ENCODE measurements at places on chromosomes 2 and 18.

- no peak for DNase-seq
Observed at GRCh38 chr2:176885001-176885643, 327.5 kb upstream of the HNRNPA3 start.

DNA sequence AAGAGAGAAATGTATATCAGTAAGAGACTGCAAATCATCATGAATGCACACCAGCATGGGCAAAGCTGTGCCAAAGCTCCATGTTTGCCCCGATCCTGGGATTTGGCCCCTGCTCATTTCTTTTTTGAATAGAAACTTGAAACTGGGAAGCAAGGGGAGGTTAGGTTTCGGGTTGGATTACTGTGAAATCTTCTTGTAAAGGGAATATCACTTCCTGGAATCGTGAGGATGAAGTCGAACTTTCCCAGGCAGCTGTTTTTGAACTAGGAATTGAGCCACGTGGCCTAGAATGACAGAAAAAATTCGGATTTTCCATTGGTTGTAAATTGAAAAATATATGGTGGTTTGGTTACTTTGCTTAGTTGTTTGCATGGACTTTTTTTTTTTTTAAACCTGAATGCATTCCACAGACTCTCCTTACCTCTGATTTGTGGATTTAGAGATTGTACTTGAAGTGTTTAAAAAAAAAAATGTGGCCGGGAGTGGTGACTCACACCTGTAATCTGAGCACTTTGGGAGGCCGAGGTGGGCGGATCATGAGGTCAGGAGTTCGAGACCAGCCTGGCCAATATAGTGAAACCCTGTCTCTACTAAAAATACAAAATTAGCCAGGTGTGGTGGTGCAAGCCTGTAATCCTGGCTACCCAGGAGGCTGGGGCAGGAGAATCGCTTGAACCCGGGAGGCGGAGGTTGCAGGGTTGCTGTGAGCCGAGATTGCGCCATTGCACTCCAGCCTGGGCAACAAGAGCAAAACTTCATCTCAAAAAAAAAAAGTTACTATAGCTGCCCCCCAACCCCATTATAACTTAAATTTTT lies 32.1 kb downstream of the GRHL1 start:
- no peak for DNase-seq

DNA sequence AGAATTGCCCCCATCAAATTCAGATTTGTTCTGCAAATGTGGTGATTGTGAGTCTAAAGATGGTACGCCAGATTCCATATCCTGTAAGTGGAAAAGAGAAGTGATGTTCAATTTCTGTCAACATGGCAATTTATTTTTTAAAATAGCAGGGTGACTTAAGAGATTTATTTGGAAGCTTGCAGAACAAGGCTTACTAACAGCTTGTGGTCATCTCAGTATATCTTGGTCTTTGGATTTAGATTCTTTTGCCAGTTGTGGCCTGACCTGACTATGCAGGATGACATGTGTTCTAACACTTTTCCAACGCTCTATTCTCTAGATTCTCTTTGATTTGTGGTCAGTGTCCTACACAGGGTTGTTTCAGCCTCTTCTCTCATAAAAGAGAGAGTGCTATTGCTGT lies 74.4 kb downstream of the MAP3K20 start:
- DNase-seq = no peak

DNA sequence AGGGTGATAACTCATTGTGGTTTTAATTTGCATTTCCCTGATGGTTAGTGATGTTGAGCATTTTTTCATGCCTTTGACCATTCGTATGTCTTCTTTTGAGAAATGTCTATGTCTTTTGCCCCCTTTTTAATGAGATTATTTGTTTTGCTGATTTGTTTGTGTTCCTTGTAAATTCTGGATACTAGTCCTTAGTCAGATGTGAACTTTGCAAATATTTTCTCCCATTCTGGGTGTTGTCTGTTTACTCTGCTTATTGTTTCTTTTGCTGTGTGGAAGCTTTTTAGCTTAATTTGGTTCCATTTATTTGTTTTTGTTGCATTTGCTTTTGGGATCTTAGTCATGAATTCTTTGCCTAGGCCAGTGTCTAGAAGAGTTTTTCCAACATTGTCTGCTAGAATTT lies 192.0 kb downstream of the PARD3B start:
- no peak for DNase-seq

DNA sequence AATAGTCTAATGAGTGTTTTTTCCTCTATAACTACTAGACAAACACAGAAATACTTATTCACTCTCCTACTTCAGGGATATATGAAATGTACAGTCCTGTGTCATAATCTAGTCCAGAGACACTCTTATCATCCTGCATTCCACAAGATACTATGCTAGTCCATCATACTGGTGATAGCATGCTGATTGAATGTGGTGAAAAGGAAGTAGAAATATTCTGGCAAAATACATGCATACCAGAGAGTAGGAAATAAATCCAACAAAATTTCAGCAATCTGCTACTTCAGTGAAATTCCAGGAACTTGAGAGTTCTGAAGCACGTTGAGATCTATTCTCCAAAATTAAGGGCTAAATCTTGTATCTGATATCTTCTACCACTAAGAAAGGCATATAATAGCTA lies 353.9 kb downstream of the PID1 start:
- DNase-seq = no peak

- no peak for DNase-seq
Observed at GRCh38 chr2:12054956-12055618, 308.7 kb downstream of the LPIN1 start.

DNA sequence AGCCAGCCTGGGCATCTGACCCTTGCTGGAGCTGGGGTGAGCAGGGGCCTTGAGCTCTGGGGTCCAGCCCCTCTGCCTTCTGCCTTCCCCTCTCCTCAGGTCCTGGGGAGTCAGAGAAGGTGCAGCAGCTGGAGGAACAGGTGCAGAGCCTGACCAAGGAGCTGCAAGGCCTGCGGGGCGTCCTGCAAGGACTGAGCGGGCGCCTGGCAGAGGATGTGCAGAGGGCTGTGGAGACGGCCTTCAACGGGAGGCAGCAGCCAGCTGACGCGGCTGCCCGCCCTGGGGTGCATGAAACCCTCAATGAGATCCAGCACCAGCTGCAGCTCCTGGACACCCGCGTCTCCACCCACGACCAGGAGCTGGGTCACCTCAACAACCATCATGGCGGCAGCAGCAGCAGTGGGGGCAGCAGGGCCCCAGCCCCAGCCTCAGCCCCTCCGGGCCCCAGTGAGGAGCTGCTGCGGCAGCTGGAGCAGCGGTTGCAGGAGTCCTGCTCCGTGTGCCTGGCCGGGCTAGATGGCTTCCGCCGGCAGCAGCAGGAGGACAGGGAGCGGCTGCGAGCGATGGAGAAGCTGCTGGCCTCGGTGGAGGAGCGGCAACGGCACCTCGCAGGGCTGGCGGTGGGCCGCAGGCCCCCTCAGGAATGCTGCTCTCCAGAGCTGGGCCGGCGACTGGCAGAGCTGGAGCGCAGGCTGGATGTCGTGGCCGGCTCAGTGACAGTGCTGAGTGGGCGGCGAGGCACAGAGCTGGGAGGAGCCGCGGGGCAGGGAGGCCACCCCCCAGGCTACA lies 3.8 kb downstream of the EMILIN1 start:
- no peak for DNase-seq

- DNase-seq = no peak
Observed at GRCh38 chr18:7512990-7513389, 54.1 kb upstream of the PTPRM start.

- DNase-seq = no peak
Observed at GRCh38 chr2:48910961-48911360, 155.4 kb upstream of the LHCGR start.

DNA sequence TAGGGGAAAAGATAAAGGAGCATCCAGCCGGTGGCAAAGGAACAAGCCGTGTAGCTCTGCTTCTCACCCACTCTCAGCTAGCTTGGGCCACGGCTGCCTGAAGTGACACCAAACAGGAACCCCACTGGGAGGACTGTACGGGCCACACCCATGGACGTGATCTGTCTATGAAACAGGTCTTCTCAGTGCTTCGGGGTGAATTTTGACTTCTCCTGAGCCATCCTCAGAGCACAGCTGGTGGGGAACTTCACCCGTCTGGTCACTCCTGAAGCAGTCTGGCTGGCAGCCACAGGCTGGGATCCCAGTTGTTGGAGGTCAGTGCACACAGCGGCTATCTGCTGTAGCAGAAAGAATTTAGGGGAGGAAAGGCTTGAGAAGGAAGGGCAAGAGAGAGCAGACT lies 223.8 kb downstream of the FAM210A start:
- DNase-seq = no peak

DNA sequence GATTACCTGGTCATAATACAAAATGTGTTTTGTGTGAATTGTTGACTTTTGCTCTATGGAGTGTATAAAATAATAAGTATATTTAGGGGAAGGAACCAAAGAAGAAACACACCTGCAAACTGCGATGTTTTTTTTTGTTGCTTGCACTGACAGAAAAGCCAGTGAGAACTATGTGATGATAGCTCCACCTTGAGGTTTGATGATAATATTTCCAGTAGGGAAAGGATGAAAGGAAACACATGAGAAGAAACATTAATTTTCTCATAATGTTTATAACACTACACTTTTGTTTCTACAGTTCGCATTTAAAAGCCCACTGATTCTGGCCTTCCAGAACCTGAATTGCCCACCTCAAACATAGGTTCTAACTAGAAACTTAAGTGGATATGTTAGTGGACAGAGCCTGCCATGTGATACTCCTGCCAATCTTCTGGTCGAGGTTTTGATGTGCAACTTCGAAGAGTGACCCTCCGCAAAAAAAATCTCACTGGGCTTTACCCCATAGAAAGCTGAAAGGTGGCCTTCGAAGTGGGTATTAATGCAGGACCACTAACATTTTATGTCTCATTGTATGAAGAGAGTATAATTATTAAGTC lies 476.4 kb upstream of the SPHKAP start:
- DNase-seq = no peak

- DNase-seq = no peak
Observed at GRCh38 chr2:64244037-64244416, 99.8 kb upstream of the PELI1 start.

DNA sequence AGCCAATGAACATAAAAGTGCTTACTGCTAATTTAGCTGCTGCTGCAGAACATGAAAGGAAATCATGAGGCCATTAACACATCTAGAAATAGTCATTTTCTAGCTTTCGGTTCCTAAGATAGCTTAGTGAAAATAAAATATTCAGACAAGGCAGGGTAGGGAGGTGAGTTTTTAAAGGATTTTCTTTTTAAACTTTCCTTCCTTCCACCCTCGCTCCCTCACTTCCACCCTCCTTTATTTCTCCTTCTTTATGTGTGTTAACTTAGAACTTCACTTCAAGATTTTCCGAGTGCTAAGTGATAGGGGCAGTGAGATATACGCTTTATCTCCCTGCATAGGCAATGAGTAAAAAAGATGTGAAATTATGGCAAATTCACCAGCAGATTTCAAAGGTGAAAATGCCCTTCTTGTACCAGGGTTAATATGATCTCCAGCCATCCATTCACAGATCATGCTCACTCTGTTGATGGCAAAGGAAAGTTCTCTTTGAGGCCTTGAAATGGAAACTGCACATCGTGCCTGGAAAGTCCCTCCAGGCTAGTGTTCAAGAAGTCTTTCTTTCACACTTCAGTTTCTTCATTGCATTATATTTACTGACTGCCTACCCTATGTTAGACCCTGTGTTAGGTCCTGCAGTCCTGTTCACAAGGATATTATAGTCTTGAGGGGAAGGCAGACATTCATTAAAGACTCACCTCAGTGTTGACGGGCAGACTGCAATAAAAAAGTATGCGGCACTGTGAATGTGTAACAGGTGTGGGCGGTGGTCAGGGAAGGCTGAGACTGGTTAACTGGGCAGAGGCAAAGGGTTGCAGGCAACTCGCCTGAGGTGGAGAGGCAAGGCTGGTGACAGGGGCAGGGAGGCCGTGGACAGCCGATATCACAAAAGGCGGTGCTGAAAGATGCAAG lies 200.8 kb downstream of the PLCL1 start:
- no peak for DNase-seq

GRCh38 chr2:182047544-182047943 lies 61.9 kb downstream of the PPP1R1C start:
- no peak for DNase-seq

DNA sequence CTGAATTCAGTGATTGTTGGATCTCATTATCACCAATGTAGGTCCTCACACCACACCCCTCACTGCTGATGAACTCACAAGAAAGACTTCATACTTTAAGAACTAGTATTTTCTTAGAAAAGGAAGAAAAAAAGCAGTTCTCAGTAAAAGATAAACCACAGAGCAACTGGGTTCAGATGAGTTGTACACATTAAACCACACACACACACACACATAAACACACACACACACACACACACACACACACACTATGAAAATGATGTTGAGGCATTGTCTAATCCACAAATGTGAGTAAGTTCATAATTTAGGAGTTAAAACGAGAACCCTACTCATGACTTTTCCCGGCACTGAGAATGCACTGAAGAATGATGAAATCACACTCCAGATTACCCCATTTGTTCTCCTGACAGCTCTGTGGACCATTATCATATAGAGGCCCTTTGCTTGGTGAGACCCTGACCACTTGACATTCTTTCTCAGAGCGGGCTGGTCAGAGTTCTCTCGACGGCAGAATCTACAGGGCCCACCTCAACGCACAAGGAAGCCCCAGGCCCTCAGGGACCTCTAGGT lies 106.2 kb downstream of the BCL2 start:
- DNase-seq = no peak

DNA sequence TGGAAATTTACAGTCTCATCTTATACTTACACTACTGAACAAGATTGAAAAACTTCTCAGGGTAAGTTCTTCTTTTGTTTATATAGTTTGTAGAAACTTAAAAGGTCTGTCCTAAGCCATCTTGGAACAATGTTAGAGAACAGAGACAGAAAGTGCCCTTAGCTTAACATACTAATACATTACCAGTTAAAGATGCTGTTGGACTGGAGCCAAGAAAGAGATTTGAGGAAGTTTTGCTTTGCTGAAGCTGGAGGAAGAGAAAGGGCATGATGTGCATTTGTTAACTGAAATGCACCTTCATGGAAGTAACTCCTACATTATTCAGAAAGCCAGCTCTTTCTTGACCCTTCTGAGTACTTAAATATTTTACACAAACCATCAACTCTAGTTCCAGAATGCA lies 66.5 kb upstream of the TNFRSF11A start:
- no peak for DNase-seq

DNA sequence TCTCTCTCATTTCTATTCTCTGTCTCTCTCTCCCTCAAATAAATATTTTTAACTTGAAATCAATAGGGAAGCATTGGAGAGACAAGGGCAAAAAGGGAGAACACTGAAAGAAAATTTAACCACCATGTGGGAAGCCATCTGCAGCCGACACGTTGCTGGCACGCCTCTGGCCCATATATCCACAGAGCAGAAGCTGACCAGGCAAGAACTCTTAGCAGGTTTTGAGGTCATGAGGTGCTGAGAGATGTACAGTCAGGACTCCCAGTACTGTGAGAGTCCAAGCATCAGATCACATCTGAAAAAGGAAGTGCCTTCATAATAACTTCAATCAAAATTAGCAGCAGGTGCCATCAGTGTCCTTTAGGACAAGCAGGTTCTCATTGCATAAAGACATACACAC lies 156.6 kb downstream of the AKAIN1 start:
- no peak for DNase-seq

GRCh38 chr18:76495435-76496193 lies 572 bp upstream of the ZNF516 start:
- no peak for DNase-seq

DNA sequence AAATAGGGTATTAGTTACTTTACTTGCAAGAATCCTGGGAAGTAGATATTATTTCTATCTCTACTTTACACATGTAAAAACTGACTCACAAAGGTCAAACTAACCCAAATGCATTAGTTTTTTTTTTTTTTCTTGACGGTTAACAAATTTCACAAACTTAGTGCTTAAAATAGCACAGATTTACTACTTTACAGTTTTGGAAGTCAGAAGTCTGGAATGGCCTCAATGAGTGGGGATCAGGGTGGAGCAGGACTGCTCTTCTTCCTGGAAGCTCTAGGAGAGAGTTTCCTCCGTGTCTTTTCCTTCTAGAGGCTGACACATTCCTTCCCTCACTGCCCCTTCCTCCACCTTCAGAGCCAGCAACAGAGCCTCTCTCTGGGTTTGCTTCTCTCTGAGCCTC lies 117.2 kb downstream of the COL6A3 start:
- DNase-seq = no peak

All from AG04450 (cell line).